Stimulated activated CD8-positive, alpha-beta memory T cell treated with anti-CD3 and anti-CD28 coated beads, Interleukin-2, amount 100 ng/mL, for 1 hour (primary cell): ENCODE measurements at places on chromosomes 4 and X.

DNA sequence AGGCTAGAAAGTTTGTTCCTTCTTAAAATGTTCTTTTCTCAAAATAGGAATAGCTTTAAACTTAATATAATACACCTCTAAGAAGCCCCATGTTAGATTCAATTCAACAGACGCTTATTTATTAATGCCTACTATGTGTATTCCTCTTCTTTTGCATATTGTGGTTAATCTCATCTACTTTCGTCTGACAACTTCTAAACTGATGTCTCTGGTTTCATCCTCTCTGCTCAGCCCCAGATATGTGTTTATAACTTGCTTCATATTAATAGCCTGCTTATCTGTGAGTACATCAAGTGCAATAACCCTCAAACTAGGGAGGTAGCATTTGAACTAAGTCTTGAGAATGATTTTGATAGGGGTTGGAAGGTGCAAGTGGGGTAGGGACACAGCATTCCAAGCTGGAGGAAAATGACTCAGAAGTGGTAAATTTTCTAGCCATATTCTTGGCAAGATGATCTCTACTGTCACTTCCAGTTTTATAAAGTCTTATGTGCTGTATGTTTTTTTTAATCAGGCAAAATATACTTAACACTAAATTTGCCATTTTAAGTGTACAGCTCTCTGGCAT is 37.0 kb downstream of the STK26 start:
- DNase-seq = no peak

DNA sequence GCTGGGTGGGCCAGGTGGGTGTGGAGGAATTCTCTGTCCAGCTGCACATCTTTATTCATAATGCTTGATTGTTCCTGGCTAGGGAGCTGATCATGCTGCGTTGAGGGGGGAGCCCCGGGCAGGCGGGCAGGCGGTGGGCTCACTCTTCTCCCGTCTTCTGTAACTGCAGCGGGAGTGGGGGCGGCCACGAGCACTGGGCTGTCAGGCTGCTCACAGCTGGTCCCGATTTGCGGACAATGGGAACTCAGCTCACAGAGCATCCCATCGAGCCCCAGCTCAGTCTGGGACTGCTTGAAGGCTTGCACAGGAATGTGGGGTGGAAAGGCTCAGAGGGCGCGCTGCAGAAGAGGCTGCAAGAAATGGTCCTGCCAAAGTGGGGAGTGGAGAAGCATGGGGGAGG is 63.8 kb downstream of the EFNB1 start:
- no peak for DNase-seq

DNA sequence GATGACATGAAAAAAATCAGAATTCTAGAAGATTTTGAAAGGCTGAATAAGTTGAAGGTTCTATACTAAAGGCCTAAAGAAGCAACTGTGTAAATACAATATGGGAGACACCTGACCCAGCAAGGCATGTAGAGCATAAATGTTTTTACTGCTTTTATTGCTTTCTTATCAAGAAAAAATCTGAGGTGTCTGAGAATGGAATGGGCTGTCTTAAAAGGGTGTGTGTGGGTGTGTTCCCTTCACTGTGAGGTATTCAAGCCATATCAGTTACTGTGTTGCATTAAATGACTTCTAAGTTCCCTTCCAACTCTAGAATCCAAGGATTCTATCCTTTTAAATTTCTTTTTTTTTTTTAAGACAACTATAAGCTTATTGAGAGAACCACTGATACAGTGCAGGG is 15.7 kb downstream of the ATP8A1 start:
- no peak for DNase-seq

- DNase-seq = no peak
These were observed 137.2 kb upstream of the HS3ST1 start for GRCh38 chr4:11565899-11566298.

DNA sequence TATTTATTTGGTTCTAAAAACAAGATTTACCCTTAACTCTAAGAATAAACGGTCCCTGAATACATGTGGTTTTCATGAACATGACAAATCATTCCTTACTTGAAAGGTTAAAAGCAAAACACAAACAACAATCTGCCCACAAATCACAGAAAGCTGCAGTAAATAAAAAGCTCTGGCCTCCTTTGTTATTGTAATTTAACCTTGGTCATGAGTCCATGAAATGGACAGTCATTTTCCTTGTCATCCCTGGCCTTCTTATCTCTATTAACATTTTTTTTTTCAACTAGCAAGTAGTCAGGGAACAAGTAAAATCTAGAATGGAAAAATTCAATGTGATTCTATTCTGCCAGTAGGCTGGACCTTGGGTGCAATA is 92.7 kb downstream of the SCD5 start:
- no peak for DNase-seq
